Panc1 (cell line): ENCODE measurements at places on chromosomes 1 and 21.
A peak's percentile ranks its signal among the peaks of the same experiment; 100 is the strongest.

DNA sequence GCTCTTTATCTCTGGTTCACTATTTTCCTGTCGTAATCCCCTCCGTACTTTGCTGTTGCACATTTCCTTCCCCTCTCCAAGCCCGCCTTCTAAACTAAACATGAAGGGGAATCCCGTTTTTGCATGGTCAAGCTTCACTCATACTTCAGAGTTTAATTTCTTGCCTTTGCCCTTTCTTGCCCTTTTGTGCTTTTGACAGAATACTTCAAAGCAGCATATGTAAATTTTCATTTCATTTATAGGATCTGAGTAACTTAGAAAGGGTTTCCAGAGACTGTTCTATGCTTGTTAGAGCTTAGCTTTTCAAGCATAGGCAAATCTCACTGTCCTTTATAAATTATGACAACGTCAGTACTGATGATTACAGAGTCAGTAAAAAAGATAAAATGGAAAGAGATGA, 27.7 kb downstream of the SPATA45 start:
- no peak for DNase-seq

DNA sequence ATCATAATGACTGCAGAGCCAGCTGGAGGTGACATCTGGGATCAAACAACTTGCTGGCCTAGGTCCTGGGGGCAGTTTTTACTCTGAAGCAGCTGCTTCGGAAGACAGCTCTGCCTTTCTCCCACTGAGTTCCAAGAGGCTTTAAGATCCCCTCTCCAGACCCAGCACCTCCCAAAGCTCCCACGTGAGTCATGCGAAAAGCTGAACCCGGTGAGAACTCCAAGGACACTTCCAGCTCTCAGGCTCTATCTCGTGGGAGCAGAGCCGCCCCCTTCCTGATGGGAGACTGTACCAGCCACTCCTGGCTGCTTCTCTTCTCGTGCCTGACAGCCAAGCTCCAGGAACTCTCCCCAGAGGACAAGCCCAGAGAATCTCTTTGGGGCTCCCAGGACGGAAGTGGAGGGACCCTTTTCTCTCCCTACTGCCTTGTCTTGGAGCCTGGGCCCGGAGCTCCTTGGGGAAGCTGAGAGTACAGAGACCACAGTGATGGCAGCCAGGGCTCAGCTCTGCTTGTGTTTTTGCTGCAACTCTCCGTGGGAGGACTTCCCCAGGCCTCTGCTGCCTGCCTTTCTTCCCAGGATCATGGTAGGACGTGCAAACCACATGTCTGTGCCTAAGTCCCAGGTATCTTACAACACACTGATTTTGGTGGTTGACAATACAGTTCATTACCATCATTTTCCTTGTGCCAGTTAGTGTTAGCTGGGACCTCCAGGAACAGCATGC, 40.6 kb downstream of the STUM start:
- DNase-seq = no peak

GRCh38 chr21:45290948-45291612, 3.4 kb upstream of the POFUT2 start:
- DNase-seq = no peak

- DNase-seq = no peak
Observed at GRCh38 chr1:151862604-151863003, 9.1 kb upstream of the THEM5 start.

GRCh38 chr1:116743535-116743934, 10.7 kb upstream of the CD2 start:
- DNase-seq = no peak

GRCh38 chr1:52057255-52057654, 1.2 kb downstream of the BTF3L4 start:
- DNase-seq = no peak

- DNase-seq = no peak
Observed at GRCh38 chr1:101474039-101474665, 237.3 kb downstream of the S1PR1 start.

DNA sequence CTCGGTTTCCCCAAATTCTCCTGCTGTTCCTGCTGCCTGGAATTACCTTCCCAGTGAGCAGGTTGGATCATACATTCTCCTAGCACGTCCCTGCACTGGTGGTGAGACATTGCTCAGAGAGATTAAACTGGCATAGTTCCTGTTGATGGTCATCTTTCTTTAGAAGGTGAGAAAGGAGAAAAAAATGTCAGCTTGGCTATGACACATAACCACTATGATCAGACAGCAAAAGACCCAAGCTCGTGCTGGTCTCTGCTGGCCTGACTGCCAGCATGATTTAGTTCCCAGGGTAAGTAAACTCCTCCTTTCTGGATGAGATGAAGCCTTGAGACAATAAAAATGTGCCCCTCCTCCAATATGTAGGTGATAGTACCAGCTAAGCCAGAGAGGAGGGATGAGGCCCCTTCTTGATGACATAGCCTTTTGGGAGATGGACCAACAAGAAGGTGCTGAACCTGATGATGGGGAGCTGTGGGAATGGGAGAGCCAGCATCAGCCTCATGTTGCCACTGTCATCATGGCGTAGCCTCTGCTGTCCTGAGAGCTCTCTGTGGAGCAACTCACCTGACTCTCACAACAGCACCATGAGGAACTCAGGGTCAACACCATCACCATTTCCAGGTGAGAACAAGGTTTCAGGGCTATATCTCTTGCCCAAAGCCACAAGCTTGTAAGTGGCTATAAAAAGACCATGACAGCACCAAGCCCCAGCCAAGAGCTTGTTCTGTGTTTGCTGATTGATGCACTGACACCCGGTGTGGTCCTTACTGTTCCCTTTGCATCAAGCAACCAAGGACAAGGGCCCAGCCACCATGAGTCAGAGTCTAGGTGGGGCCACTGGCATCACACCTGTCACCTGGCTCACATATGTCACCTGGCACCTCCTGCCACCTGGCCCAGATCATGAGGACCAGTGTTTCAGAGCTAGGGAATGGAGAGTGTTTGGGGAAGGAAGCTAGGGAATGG, 200.0 kb downstream of the MATN1 start:
- no peak for DNase-seq

- DNase-seq = no peak
Observed at GRCh38 chr1:78540048-78540447, 49.3 kb downstream of the PTGFR start.

DNA sequence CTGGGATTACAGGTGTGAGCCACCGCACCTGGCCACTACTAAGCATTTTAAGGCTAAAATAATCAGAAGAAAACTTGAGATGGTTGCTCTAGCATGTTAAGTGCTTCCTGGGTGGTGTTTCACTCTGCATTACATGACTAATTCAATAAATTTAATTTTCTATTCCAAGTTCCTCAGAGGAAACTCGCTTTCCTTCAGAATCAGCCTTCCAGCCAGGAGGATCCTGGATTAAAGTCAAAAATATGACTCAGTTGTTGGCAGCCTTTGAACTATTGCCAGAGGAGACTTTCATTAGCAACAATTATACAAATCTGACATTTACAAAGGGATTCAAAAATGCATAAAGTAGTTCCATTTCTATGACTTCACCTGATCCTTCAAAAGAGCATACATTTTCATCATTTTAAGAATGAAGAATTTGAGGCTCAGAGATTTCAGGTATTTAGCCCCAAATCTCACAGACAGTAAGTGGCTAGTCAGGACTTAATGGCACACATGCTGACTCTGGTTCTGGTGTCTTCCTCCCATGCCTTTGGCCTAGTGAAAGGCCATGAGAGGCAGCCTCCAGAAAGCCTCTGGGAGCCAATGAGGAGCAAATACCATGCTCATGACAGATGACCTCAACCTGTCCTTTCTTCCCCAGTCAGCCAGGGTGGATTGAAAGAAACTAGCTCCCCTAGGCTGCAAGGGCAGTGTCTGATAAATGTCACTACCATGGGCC, 115.7 kb downstream of the MAP3K21 start:
- DNase-seq = no peak

GRCh38 chr1:100868364-100868995, 26.2 kb downstream of the EXTL2 start:
- peak; percentile 17 for DNase-seq

DNA sequence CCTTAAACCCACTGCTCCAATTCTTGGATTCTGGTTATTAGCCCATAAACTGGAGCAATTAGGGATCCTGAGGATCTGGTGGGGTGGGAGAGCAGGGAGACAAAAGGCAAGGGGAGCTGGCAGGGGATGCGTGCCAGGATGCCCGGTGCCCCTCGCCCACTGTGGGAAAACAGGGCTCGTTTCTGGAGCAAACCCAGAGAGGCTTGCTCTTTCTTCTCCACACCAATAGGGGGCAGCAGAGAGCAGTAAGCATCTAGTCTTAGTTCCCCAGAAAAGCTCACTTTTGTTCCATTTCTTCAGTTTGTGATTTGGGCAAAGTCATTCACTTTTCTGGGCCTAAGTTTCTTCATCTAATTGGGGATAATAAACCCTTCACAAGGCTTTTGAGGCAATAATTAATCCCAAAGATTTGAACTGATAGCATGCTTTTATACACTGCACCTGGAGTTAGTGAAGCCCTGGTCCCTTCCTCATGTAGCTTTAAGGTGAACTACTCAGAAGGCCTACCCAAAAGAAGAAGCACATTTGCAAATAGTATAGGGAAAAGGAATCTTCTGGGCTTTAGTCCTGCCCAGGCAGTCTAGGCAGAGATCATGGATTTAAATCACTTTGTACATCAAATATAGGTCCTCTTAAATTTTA, 160.6 kb upstream of the USP24 start:
- peak; percentile 45 for DNase-seq

DNA sequence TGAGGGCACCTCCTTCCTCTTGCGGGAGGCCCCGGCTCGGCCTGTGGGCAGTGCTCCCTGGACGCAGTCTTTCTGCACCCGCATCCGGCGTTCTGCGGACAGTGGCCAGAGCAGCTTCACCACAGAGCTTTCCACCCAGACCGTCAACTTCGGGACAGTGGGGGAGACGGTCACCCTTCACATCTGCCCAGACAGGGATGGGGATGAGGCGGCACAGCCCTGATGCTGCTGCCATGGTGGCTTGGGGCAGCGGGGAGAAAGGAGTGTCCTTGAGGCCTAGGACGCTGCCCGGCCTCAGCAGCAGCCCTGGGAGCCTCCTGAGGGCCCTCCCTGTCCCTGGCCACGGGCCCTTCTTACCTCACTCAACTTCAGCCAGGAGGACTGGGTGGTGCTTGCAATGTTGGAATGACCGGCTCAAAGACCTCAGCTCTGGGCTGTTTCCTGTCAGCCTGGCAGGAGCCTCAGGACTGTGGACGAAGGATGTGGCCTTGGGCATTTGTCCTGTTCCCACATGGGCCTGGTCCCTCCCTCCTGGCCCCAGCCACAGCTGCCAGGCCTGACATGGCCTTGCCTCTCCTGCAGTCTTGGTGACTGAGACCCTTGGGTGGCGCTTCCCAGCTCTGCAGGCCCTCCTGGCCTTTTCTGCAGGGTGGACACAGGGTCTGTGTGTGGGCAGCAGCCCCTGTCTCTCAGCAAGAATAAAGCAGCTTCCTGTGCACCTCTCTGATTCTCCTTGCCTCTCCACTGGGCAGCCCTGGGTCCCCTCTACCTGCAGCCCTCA, 45.9 kb downstream of the TRIM11 start:
- DNase-seq = no peak

- DNase-seq = no peak
Observed at GRCh38 chr1:218249338-218250140, 35.6 kb upstream of the RRP15 start.

GRCh38 chr1:169119405-169119804, 12.9 kb downstream of the ATP1B1 start:
- DNase-seq = no peak

DNA sequence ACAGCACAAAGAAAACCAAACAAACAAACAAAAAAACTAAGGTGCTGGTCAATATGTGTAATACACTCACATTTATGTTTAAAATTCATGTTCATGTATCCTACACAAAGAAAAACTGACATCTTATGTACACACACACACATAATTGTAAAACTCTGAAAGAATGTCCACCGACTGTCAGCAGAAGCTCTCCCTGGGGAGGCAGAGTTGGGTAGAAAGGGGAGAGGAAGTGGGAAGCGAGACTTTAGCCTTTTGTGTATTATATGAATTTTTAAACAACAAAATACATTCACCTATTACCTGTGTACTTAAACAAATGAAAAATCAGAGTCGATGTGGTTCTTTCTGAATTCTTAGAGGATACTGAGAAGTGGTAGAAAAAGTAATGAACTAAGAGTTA, 88.3 kb downstream of the ABCA4 start:
- DNase-seq = no peak

GRCh38 chr1:19468397-19468956, 16.9 kb downstream of the CAPZB start:
- DNase-seq = no peak

GRCh38 chr21:39377444-39378050, 28.7 kb upstream of the HMGN1 start:
- DNase-seq = no peak

- DNase-seq = no peak
Observed at GRCh38 chr1:212490276-212490675, 57.6 kb downstream of the NENF start.

DNA sequence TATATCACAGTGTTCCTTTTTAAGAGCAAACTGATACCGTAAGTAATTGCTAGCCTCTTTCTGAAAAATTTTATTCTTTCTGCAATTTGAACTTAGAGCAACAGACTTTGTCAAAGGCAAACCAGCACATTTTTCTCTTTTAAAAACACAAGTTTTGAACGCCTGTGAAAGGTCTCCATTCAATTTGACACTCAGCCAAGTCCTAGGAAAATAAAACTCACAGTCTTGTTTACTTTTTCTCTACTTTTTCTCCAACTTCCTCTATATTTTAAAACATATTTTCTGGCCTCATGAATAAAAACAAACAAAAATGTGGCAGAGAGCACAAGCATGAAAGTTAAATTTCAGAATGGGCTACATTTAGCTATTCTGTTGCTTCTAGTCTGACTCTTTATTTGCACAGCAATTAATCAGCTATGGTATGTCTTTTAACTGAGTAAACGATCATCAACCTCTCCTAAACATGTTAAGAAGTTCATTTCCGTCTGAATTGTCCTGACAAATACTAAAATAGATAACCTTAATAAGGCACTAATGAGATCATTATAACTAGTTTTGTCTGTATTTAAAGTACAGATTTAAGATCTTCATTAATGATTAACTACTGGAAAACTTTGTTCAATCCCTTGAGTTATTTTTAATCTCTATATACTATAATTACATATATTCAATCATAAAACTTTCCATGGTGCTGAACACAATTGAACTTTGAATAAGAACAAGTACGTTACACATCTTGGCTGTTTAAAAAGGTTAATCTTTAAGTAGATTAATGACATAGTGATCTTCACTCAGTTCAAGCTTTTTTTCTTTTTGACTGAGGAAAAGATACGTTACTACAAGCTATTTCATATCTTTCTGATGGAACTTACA, 550.6 kb downstream of the PTBP2 start:
- DNase-seq = no peak

DNA sequence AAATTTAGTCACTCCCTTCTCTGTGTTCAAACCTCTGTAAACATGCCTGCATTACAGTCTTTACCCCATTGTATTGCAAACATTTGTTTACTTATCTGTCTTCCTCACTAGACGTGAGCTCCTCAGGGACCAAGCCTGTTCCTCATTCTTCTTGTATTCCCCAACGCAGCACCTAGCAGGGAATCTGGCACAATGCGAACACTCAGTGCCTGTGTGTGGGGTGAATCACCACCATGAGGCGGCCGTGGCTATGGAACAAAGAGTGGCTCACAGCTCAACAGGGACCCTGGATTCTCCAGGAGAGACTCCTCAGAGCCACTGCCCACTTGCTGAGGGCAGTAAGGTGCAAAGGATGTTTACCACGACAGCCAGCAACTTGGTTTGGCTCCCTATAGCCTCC, 95.9 kb downstream of the DDX20 start:
- DNase-seq = no peak
